ENCODE measurements at places on chromosomes 11 and 22. TPM values are rescaled to one million over a fixed set of nuclear protein-coding genes. Genes with fewer than 3 reads are reported as not detected.

GRCh38 chr11:28491431-28491830, 383.2 kb downstream of the METTL15 start:
- no peak for DNase-seq

The PRAME gene
- total RNA-seq: not detected

GRCh38 chr11:59666969-59667368, 1.9 kb downstream of the PATL1 start:
- no peak for DNase-seq

The NAALAD2 gene
- not detected for total RNA-seq

GRCh38 chr22:47133061-47133969, 370.9 kb downstream of the TBC1D22A start:
- no peak for DNase-seq

DNA sequence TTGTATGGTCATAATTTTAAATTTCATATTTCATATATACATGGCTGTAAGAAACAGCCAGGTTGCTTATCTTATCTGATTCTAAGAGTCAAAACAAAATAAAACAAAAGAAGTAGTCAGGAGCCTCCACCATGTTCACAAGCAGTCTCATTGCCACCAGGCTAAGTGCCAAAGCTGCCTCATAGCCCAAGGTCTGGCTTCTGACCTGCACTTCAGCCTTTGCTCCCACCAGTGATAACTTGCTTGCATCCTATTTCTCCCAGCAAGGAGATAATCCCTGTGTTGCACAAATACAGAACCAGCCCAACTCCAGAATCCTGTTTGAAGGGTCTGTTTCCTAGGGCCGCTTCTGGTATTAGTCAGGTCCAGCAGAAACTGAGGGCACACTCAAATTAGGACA, 53.9 kb upstream of the TSKU start:
- DNase-seq: no peak

DNA sequence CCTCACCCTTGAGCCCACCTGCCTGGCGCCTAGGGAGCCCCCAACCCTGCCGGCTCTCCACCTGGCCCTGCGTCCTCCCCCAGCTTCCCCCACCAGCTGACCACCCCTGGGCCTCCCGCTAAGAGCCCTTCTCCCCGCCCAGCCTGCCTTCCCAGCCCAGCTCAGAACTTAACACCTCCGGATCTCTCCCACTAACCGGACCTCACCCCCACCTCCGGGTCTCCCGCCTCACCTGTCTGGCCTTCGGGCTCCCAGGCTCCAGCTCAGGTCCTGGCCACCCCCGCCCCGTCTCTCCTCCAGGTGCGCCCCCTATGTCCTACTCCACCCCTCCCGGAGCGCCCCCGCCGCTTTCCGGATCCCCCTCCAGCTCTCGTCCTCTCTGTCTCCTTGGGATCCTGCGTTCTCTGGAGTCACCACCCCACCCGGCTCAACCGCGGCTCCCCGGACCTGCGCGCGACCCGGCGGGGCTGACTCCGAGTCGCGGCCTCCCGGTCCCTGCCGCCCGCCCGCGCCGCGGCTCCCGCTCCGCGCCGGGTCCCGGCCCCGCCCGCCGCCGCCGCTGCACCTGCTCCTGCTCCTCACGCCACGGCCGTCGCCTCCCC, at the start of gene KCNJ11:
Gene KCNJ11 (minus strand): TSS at position 51 of the 602 bp plus-strand sequence. CDS start 568 bp downstream, outside the sequence.
- no peak for DNase-seq

DNA sequence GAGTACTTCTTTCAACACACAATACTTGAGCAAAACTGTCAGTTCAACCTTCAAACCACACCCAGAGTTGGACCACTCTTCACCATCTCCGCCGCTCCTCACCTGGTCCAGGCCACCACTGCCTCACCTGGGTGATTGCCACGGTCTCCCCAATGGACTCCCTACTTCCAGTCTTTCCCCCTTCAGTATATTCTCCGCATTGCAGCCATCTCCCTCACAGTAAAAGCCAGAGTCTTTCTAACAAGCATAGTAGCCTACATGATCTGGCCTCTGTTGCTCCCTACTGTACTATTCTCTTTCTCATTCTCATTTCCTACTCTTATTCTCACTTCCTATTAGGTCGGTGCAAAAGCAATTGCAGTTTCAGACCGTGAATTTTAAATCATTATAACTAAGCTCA, 28.5 kb downstream of the AASDHPPT start:
- DNase-seq: no peak

The CALCA gene
- total RNA-seq: not detected

The TIGD3 gene
- total RNA-seq: 0.70 TPM
